ENCODE measurements at places on chromosomes 11 and 22.
A peak's percentile ranks its signal among the peaks of the same experiment; 100 is the strongest.

DNA sequence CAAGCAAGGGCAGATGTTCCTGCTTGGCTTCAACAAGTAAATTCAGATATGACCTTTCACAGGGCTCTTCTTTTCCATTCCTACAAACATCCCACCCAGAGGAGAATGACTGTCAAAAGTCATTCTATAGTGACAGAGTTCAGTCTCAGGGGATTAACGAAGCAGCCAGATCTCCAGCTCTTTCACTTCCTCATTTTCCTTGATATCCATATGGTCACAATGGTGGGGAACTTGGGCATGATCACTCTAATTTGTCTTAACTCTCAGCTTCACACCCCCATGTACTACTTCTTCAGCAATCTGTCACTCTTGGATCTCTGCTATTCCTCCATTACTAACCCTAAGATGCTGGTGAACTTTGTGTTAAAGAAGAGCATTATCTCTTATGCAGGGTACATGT, 15.0 kb upstream of the OR8B8 start:
- no peak for DNase-seq
- H3K36me3 ChIP-seq, result no peaks in the 10 kb centered on the region
- no peaks in the 10 kb centered on the region for H3K4me1 ChIP-seq
- peaks cover 3% of the 10 kb centered on the region for H3K27me3 ChIP-seq
- H3K27ac ChIP-seq, result no peak overlapping the region
- no peak overlapping the region for H3K4me3 ChIP-seq

- no peaks in the 10 kb centered on the region for H3K27me3 ChIP-seq
- peak; percentile 6 for DNase-seq
- no peak overlapping the region for H3K4me3 ChIP-seq
- H3K27ac ChIP-seq, result peak overlapping the region; percentile 92
- H3K4me1 ChIP-seq, result peaks cover 5% of the 10 kb centered on the region
Observed at GRCh38 chr22:23113847-23114720, 27.7 kb downstream of the RSPH14 start.

- peak overlapping the region; percentile 55 for H3K4me3 ChIP-seq
- peaks cover 14% of the 10 kb centered on the region for H3K27me3 ChIP-seq
- DNase-seq, result no peak
- H3K4me1 ChIP-seq, result peaks cover 32% of the 10 kb centered on the region
- H3K27ac ChIP-seq, result peak overlapping the region; percentile 85
Observed at GRCh38 chr11:119378851-119379465, 2.5 kb downstream of the USP2 start.

DNA sequence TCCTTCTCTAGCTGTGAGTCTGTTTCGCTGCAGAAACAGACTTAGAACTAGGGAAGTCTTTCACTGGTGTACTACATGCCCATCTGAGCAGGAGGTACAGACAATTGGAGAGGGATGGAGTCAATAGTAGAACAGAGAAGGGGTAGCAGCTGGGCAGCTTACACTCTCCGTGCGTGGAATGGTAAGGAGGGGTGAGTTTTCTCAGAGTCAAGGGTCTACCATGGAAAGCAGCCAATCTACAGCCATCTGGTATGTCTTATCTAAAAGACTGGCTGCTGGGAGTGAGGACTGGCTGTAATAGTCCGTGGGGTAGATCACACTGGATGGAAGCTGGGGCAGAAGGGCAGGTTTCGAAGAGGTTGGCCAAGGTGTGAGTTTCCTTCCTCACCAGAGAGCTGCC, 137.3 kb upstream of the TENM4 start:
- no peaks in the 10 kb centered on the region for H3K36me3 ChIP-seq
- H3K27ac ChIP-seq, result no peak overlapping the region
- no peak overlapping the region for H3K4me3 ChIP-seq
- DNase-seq, result no peak
- peaks cover 4% of the 10 kb centered on the region for H3K27me3 ChIP-seq

DNA sequence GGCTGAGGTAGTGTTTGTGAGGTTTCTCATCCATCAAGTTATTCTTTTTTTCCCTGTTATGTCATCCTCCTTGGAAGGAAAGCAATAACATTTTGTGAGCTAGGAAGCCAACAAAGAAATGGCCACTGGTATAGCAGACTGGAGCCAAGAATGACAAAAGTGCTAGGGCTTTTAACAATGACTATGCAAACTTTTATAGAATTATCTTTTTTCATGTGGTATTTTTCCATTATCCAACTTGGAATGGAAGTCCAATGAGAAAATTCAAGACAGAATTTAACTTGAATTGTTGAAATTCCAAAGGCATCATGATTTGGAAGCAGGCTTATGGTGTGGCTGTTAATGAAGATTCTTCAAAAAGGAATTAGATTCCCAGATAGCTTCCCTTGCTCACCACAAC, 216.4 kb upstream of the PDGFD start:
- DNase-seq, result no peak
- no peak overlapping the region for H3K27ac ChIP-seq
- H3K4me3 ChIP-seq, result no peak overlapping the region
- no peaks in the 10 kb centered on the region for H3K27me3 ChIP-seq
- H3K4me1 ChIP-seq, result no peaks in the 10 kb centered on the region

DNA sequence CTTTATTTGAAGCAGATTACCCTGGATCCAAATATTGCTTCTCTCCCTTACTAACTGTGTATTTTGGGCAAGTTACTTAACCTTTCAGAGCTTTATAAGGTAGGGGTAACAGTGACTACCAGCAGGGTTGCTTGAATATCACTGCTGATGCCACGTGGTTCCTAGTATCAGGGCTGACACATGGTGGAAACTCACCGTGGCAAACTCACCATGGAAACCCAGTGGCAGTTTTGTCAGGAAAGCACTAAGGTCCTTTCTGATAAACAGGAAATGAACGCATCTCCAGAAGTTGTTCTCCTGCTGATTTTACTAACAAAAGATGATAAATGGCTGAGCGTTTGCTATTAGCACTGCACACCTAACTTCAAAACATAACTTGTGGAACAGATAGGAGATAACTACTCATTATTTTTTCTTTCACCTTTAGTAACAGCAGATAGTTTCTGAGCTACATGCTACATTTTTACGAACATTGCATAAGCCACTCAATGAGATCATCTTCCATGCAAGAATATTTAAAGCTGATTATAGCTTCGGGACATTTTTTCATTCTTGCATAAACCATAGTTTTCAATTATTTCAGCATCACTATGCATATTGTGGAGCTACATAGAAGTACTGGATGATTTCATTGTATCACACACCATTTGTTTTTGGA, 59.7 kb upstream of the RAG2 start:
- no peaks in the 10 kb centered on the region for H3K27me3 ChIP-seq
- H3K4me1 ChIP-seq, result no peaks in the 10 kb centered on the region
- H3K27ac ChIP-seq, result no peak overlapping the region
- H3K4me3 ChIP-seq, result no peak overlapping the region

- H3K27ac ChIP-seq, result no peak overlapping the region
- H3K4me1 ChIP-seq, result peaks cover 46% of the 10 kb centered on the region
- peaks cover 2% of the 10 kb centered on the region for H3K36me3 ChIP-seq
Observed at GRCh38 chr22:23206915-23207314, 26.6 kb downstream of the BCR start.

- no peaks in the 10 kb centered on the region for H3K27me3 ChIP-seq
- DNase-seq, result peak; percentile 82
- peak overlapping the region; percentile 46 for H3K4me3 ChIP-seq
- peak overlapping the region; percentile 54 for H3K27ac ChIP-seq
Observed at GRCh38 chr22:38051900-38052862, 5.0 kb upstream of the PICK1 start.

DNA sequence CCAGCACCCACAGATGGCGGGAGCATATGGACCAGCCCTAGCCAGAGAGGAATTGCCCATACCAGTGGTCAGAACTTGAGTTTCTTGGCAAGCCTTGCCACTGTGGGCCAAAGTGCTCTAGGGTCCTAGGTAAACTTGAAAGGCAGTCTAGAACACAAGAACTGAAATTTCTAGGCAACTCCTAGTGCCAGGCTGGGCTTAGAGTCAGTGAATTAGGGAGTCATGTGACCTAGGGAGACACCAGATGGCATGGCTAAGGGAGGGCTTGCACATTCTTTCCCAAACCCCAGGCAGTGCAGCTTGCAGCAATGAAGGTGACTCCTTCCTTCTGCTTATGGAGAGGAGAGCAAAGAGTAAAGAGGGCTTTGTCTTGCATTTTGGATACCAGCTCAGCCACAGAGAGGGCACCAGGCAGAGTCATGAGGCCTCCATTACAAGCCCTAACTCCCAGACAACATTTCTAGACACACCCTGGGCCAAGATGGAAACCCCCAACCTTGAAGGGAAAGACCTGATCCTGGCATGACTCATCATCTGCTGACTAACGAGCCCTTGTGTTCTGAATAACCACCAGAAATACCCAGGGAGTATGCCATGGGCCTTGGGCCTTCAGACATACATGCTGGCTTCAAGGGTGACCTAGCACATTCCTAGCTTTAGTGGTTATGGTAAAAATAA, 19.2 kb upstream of the OR56A3 start:
- H3K27ac ChIP-seq, result no peak overlapping the region
- H3K4me1 ChIP-seq, result no peaks in the 10 kb centered on the region
- H3K27me3 ChIP-seq, result peaks cover 3% of the 10 kb centered on the region
- no peak overlapping the region for H3K4me3 ChIP-seq
- no peak for DNase-seq

- H3K36me3 ChIP-seq, result no peaks in the 10 kb centered on the region
- no peaks in the 10 kb centered on the region for H3K27me3 ChIP-seq
- no peak within 1 kb of the TSS for H3K27ac ChIP-seq
- peak; percentile 96 for DNase-seq
- peaks cover 4% of the 10 kb centered on the region for H3K4me1 ChIP-seq
- no peak within 1 kb of the TSS for H3K4me3 ChIP-seq
Observed at GRCh38 chr11:11841723-11842420, at the start of gene USP47. TSS of gene USP47 (plus strand) at chr11:11841972. CDS start at chr11:11842186, 214 bp downstream.

DNA sequence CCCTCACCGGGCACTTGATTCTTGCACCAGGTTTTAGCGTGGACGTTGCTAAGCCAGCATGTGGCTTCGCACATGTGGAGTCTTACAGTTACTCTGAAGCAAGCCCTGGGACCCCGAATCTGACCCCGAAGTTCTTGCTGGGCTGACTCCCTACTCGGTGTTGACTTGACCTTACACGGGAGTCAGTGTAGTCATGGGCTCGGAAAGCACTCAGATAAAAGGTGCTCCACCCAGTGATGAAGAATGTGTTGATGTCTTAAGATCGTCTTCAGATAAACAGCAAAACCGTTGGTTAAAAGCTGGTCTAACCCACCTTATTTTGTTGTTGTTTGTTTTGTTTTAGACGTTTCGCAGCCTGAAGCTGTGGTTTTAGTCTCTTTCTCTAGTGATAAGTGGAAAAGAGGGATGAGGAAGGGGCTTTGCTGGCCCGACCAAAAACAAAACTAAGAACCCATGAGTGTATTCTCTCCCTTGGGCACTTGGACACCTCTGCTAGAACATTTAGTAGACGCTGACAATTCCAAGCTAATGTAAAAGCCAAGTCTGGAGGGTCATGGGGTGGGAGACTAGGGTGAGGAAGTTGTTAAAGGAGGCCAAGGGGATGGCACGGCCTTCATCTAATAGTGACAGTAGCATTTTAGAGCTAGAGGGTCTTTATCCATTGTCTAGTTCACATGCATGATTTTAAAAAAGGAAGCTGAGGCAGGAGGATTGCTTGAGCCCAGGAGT, 69.9 kb downstream of the BCR start:
- H3K4me3 ChIP-seq, result no peak overlapping the region
- no peak for DNase-seq
- peaks cover 39% of the 10 kb centered on the region for H3K4me1 ChIP-seq
- no peaks in the 10 kb centered on the region for H3K27me3 ChIP-seq
- H3K36me3 ChIP-seq, result no peaks in the 10 kb centered on the region

DNA sequence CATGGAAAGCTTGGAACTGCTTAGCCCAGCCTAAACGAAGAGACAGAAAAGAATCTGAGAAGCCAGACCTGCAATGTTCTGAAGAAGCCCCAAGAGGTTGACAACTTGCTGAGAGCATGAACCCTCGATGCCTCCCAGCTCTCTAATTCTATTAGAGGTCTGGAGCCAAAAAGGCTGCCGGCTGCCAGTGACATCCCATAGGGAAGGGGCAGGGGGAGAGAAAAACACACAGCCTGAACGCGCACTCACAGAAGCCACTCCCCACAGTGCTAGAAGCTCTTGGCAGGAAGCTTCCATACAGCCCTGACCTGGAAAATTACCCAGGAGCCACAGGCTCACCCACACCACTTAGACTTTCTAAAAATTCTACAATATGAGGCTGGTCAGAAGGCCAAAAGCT, 18.3 kb downstream of the POLDIP3 start:
- peak overlapping the region; percentile 35 for H3K27ac ChIP-seq
- H3K4me3 ChIP-seq, result no peak overlapping the region
- DNase-seq, result no peak
- no peaks in the 10 kb centered on the region for H3K4me1 ChIP-seq

- no peaks in the 10 kb centered on the region for H3K36me3 ChIP-seq
- no peaks in the 10 kb centered on the region for H3K27me3 ChIP-seq
- no peak overlapping the region for H3K4me3 ChIP-seq
- no peak overlapping the region for H3K27ac ChIP-seq
- H3K4me1 ChIP-seq, result no peaks in the 10 kb centered on the region
- no peak for DNase-seq
Observed at GRCh38 chr11:94342250-94342649, 37.9 kb downstream of the IZUMO1R start.

DNA sequence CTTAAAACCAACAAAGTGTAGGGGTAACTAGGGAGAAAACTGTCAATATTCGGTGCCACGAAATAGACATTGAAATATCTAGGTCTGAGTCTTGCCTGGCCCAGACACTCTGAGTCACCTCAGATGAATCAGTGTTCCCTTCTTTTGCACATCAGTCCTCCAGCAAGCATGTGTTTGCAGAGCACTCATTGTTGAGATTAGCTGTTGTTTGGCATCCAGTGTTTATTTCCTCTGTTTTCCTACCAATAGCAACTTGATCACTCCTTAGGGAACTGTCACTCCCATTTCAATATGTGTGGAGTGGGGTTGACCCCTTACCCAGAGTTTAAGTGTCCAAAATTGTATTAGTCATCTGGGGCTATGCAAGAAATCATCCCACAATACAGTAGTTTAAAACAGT, 4.7 kb upstream of the ASCC2 start:
- H3K27me3 ChIP-seq, result no peaks in the 10 kb centered on the region
- no peaks in the 10 kb centered on the region for H3K36me3 ChIP-seq
- H3K27ac ChIP-seq, result no peak overlapping the region
- H3K4me3 ChIP-seq, result no peak overlapping the region
